ENCODE measurements at places on chromosomes 13 and 19. TPM values are rescaled to one million over a fixed set of nuclear protein-coding genes. Genes with fewer than 3 reads are reported as not detected.

GRCh38 chr13:104477261-104477660, 1411.0 kb upstream of the SLC10A2 start:
- no peak for DNase-seq

DNA sequence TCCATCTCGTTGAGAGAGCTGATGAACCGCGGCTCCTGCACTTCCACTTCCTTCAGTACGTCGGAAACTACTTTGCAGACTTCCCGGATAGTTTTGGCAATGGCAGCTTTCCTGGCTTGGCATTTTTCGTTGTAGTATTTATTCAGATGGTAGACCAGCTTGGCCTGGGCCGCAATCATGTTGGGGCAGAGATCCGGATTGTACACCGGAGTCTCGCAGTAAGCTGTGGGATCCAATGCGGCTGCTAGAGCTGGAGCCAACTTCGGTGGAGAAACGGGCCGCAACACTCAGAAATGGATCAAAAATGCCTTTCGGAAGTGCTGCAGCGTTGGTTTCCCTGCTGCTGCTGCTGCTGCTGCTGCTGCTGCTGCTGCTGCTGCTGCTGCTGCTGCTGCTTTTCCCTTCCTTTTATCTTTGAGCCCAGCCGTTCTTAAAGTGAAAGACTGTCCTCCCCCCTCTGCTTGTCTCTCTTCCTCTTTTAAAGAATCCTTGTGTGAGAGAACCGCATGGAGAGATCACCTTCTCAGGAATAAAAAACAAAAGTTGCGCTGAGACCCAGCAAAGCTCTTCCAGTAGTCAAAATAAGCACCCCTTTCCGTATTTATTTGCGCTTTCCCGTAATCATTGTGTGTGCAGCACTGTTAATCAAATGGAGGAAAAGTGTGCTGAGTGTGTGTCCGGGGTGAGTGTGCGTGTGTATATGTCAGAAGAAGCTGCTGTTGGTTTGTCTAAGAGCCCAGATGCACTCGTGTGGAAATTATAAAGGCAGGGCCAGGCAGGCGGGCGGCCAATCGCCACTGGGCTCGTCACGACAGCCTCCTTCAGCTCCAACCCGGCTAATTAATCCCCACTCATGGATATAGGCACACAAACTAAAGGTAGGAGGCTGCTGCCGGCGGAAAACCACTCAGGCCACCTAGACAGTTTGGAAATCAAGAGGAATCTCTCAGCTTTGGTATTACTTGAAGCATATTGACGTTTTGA, at the start of gene MAB21L1:
Gene MAB21L1, minus strand, starts transcription at position 730 of the 984 bp plus-strand sequence. Its CDS starts 551 bp downstream, at position 179.
- DNase-seq, result no peak

DNA sequence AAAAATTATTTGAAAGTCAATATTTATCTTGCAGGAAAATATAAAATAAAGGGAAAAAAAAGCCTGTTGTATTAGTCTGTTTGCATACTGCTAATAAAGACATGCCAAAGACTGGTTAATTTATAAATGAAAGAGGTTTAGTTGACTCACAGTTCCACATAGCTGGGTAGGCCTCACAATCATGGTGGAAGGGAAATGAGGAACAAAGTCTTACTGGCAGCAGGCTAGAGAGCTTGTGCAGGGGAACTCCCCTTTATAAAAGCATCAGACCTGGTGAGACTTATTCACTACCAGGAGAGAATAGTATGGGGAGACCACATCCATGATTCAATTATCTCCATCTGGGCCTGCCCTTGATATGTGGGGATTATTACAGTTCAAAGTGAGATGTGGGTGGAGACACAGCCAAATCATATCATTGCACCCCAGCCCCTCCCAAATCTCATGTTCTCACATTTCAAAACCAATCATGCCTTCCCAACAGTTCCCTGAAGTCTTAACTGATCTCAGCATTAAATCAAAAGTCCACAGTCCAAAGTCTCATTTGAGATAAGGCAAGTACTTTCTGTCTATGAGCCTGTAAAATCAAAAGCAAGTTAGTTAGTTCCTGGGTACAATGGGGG, 1416.5 kb upstream of the SPRY2 start:
- DNase-seq, result no peak

DNA sequence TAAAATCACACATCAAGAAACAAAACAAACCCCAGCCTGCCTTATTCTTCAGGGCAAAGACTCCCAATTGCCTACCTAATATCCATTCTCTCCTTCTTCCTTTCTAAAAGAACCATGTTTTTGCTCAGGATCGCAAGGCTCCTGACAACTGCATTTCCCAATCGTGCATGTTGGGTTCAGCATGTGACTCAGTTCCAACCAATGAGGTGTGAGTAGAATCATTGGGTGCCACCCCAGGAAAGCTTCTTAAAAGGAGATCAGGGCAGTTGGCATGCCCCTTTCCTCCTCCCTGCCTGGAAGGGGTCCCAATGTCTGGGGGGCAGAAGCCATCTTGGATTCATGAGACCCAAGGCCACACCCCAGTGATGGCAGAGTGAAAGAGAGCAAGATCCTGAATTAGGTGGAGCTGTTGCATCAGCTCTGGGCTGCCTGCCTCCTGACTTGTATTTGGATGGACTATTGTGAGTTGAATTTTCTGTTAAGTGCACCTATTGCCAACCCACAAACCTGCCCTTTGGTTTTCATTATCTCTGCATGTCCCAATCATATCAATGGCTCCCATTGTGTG, 26.0 kb upstream of the UBAC2 start:
- no peak for DNase-seq

NCAN gene
- not detected for total RNA-seq

LRRC63 gene
- not detected for total RNA-seq

Measured in aorta (tissue), 5 donors.